ENCODE measurements at places on chromosomes 11 and 22.

GRCh38 chr11:134849833-134850232, 437.8 kb upstream of the B3GAT1 start:
- DNase-seq, result no peak

GRCh38 chr11:41053894-41054293, 405.6 kb downstream of the LRRC4C start:
- no peak for DNase-seq

- DNase-seq, result no peak
Observed at GRCh38 chr11:130580891-130581492, 132.5 kb downstream of the ADAMTS15 start.

DNA sequence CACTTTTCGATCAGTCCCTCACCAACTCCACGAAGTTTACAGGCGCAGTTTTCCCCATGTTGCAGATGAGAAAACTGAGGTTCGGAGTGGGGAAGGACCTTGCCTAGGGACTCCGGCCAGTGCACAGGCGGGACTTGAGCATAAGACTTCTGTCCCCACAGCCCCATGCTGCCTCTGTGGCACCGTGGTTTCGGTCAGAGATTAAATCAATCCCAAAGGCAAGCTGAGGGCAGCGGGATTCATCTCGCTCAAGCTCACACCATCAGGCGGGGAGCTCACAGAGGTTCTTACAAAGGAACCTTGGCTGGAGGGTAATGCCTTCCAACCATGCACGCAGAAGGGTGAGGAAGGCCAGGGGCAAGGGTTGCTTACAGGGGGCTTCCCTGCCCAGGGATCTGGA, 115.5 kb downstream of the PHF21B start:
- no peak for DNase-seq

DNA sequence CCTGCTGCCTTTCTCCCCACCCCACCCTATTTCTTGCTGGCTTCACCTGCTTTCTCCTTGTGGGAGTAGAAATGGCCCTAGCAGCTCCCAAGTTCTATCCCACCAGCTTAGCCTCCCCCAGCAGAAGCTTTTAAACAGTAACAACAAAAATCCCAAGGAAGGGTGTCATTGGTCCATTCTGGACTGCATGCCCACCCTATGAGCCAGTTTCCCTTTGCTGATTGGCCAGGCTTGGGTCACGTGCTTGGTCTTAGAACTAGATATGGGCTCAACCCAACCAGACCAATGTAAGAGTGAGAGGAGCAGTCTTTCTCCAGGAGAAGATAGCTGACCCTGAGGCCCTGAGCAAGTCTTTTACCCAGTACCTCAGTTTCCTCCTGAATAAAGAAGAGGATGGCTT, 2.3 kb downstream of the MTFP1 start:
- DNase-seq, result no peak

DNA sequence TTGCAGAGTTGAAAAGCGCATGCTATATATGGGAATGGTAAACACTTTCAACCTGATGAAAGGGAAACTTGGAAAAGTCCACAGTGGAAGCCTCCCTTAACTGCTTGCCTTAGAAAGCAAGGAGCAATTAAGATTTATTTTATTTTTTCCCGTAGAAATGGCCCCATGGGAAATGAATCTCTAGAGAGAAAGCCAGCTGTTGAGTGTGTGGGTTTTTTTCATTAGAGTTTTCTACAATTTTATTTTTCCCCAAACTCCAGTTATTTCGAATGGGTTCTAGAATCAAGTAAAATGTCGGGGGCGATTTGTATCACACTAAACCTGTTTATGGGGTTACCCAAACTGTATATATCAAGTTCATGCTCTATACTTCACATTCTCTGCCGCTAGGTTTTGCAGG, at the start of gene OR5M3:
Gene OR5M3 (minus strand): TSS at position 101 of the 400 bp plus-strand sequence. CDS start 2,855 bp downstream, outside the sequence.
- DNase-seq, result no peak

DNA sequence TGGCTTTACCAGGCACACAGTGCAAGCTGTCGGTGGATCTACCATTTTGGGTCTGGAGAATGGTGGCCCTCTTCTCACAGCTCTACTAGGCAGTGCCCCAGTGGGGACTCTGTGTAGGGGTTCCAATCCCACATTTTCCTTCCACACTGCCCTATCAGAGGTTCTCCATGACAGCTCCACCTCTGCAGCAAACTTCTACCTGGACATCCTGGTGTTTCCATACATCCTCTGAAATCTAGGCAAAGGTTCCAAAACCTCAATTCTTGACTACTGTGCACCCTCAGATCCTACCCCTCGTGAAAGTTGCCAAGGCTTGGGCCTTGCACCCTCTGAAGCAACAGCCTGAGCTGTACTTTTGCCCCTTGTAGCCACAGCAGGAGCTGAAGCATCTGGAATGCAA, 108.1 kb downstream of the SOX6 start:
- DNase-seq, result no peak

- DNase-seq, result no peak
Observed at GRCh38 chr11:23919455-23919854, 577.4 kb upstream of the LUZP2 start.

- no peak for DNase-seq
Observed at GRCh38 chr22:36981247-36981775, 37.9 kb downstream of the TST start.

Measured in amygdala (tissue), 56 donors.